ENCODE measurements at places on chromosomes 12 and 14.

GRCh38 chr12:93979189-93979588 is 169.2 kb upstream of the PLXNC1 start:
- peak; percentile 50 for DNase-seq

GRCh38 chr12:110355073-110355472 is 48.4 kb downstream of the ANAPC7 start:
- DNase-seq: peak; percentile 21

DNA sequence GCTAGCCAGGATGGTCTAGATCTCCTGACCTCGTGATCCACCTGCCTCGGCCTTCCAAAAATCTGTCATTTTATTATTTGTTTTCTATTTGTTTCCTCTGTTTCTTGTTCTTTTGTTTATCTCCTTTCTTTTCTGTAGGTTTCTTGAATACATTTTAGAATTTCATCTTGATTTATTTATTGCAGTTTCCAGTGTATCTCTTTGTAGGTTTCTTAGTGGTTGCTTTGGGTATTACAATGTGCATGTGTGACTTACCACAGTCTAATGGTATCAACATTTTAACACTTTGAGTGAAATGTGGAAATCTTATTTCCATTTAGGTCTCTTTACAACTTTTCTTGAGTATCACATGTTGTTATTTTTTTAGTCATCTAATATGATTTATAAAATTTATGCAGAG is 29.9 kb upstream of the MUCL1 start:
- DNase-seq: no peak

DNA sequence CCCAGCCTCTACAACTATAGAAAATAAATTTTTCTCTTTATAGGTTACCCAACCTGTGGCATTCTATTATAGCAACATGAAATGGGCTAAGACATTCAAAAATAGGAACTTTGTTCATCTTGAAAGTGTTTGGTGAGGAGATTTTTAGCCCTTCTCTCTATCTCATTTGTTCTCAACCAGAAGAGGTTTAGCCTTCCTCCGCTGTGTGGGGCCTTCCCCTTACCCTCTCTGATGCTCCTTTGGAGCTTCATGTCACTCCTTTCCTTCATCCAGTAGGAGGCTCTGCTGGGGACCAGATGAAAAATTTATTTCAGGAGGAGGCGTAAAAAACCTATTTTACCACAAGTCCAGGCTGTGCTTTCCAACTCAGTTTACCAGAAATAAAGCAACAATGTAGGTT is 94.1 kb downstream of the RTN1 start:
- no peak for DNase-seq

DNA sequence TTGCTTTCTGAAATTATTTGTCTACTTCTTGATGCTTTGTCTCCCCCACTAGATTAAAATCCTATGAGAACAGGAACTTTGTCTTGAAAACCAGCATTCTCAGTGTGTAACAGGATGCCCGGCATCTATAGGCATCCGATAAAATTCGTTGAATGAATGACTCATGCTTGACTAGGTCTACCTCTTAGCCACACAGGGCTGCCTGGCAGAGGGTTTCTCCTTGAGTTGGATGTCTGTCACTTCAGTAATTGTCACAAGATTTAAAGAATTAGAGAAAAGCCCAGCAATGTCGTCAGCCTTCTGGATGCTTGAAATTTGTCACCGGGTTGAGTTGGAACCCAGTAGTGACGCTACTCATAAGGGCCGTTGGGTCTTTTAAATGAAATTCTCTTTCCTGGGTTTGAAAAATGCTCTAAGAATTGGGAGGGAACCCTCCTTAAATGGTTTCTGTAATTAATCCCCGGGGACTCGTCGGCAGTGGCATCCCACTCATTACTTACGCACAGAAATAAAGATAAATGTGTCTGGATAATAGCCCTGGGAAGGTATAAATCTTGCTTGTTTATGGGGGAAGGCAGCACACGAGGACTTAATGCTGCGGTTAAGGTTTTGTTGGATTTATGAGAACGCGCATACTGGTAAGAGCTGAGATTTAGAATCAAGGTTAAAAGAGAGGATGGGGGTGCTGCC is 194.1 kb downstream of the AACS start:
- no peak for DNase-seq

Measured in NCI-H146 (cell line).